Peyer's patch (tissue), 4 donors: ENCODE measurements at places on chromosomes 1 and 21.

- DNase-seq, result no peak
Observed at GRCh38 chr1:153396461-153396860, 5.6 kb upstream of the S100A8 start.

- no peak for DNase-seq
Observed at GRCh38 chr21:32182449-32182848, 96.4 kb downstream of the MIS18A start.

DNA sequence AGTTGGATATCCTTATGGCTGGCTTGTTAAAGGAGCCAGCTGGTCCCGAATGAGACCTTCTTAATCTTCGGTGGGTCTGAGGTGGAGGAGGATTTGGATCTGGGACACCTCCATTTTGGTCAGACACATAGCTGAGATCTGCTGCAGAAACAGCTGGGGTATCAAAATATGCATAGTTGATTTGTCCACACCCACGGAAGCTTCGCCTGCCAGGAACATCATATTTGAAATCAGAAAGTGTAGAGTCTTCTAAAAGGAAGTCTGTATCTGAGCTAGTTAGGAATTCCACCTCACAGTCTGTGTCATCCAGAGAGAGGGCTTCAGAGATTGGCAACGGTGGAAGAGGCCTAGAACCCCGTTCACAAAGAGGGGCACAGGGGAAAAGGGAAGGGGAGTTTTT, 12.3 kb downstream of the ERRFI1 start:
- DNase-seq, result no peak

DNA sequence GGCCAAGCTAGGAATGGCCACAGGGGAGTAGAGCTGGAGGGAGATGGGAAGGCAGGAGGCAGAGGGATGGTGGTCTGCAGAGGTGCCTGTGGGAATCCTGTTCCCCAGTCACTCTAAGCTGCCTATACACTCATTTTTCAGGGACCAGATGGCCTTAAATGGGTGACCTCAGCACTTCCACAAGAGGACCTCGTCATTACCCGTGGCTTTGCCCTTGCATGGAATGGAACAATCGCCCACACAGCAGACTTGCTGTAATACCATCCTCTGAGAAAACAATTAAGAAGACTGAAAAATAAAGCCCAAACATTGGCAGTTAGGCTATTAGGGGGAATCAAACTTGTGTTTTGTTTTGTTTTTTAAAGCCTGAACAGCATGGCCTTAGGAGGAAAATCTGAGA, 12.9 kb upstream of the TNN start:
- no peak for DNase-seq

GRCh38 chr1:93331412-93331811, 14.3 kb upstream of the DR1 start:
- DNase-seq, result no peak

- no peak for DNase-seq
Observed at GRCh38 chr21:36260802-36261201, 59.2 kb upstream of the MORC3 start.

DNA sequence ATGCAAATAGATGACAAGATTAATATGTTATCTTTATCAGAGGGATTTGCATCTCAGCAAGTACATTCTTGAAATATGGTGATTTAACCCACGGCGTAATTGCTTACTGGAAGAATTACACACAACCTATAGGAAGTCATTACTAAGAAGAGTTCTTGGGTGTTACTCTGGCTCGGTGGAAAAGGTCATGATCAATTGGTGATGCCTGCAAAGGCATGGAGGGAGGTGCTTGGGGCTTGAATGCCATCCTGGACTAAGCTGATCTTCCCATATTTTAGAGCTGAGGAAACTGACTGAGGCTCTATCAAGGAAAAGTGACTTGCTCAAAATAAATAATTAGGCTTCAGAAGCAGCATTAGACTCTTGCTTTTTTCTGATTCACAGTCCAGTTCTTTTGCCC, 137.5 kb upstream of the JUN start:
- DNase-seq, result no peak

- no peak for DNase-seq
Observed at GRCh38 chr1:179366093-179366800, 476 bp downstream of the AXDND1 start.

DNA sequence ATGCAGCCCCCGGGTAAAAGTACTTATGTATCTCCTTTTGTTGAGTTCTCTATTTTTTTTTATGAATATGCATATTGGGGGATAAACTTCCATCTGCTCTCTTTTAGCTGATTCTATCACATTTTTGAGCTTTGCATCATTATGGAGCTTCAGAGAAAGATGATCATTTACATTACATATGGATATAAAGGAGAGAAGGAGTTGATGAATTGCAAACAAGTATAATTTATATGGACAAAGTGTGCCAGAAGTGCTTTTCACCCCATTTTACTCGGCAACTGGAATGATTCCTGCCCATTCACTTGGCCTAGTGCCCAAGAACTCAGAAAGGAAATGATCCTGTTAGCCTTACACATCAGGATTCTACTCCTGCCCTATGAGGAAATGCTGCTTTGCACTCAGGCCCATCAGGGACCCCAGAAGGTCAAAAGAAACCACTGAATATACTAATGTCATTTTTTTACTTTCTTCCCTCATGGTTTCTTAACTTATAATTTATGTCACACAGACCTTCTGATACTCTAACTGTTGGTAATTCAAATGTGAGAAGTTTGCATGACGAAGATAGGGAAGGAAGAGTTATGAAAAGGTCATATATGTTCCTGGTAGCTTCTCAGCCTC, 65.6 kb downstream of the SAMSN1 start:
- no peak for DNase-seq

- peak; percentile 80 for DNase-seq
Observed at GRCh38 chr1:153532769-153533599, 2.8 kb downstream of the S100A6 start.

DNA sequence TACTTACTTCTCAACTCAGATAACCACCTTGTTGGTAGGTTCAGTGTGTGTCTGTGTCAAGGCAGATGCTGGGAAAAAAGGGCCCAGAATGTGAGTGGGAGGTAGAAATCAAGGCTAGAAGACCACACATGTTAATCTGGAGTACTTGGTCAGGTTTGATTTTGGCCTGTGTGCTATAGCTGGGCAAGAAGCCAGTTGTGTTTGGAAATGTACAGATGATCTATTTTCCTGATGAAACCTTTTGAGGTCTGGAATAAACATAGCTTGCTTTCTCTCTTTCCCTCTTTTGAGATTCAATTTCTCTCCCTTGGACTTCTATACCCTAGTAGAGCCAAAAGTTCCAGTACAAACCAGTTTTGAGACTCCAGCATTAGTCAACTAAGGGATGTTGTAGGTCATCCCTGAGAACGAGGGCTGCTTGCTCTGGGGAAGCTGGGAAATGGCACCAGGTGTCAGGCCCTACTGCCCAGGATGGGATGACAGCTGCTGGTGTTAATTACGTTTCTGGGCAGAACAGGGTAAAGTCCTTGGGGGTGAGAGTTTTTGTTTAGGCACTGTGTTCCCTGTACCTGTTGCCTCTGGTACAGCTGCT, 15.8 kb downstream of the MAPKAPK2 start:
- DNase-seq, result no peak

DNA sequence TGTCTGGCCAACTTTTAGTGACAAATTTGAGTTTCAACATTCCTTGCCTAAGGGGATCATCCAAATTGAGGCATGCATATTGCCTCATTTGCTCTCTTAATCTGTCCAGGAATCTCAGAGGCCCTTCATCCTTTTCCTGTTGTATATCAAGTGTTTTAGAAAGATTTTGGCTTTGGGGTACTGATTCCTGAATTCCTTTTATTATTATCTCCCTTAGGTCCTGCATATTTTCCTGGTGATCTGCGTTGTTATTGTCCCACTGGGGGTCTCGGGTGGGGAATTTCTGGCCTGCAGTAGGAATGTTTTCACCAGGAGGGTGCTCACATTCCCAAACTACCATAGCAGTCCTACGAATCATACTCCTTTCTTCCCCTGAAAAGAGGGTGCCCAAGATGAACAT, 4.4 kb upstream of the AADACL3 start:
- DNase-seq, result no peak

- DNase-seq, result no peak
Observed at GRCh38 chr1:174258148-174258550, 98.8 kb downstream of the RABGAP1L start.

GRCh38 chr1:92730476-92730875, 54.4 kb downstream of the EVI5 start:
- DNase-seq, result no peak

- DNase-seq, result no peak
Observed at GRCh38 chr1:6859415-6860343, 74.4 kb downstream of the CAMTA1 start.

DNA sequence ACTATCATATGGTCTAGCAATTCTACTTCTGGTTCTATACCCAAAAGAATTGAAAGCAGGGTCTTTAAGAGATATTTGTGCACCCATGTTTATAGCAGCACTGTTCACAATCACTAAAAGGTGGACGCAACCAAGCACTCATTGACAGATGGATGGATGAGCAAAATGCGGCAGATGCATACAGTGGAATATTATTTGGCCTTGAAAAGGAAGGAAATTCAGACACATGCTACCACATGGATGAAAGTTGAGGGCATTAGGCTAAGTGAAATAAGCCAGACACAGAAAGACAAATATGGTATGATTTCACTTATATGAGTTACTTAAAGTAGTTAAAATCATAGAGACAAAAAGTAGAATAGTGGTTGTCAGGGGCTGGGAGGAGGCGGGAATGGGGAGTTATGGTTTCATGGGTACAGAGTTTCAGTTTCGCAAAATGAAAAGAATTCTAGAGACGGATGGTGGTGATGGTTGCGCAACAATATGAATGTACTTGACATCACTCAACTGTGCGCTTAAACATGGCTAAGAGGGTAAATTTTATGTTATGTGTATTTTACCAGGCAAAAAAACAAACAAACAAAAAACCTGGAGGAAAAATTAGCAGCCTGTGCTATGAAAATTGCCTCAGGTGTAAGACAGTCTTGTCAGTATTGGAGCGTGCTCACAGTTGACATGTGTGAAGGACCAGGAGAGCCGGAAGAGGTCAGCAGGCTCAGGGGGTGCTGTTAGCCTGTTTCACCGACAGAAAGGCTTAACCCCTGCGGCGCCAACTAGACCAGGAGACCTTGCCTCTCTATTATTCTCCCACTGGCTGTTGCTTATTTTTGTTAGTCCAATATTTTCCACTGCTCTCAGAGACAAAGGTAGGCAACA, 26.5 kb downstream of the CD247 start:
- peak; percentile 15 for DNase-seq

GRCh38 chr21:16309250-16309971, 579.6 kb downstream of the USP25 start:
- DNase-seq, result no peak

DNA sequence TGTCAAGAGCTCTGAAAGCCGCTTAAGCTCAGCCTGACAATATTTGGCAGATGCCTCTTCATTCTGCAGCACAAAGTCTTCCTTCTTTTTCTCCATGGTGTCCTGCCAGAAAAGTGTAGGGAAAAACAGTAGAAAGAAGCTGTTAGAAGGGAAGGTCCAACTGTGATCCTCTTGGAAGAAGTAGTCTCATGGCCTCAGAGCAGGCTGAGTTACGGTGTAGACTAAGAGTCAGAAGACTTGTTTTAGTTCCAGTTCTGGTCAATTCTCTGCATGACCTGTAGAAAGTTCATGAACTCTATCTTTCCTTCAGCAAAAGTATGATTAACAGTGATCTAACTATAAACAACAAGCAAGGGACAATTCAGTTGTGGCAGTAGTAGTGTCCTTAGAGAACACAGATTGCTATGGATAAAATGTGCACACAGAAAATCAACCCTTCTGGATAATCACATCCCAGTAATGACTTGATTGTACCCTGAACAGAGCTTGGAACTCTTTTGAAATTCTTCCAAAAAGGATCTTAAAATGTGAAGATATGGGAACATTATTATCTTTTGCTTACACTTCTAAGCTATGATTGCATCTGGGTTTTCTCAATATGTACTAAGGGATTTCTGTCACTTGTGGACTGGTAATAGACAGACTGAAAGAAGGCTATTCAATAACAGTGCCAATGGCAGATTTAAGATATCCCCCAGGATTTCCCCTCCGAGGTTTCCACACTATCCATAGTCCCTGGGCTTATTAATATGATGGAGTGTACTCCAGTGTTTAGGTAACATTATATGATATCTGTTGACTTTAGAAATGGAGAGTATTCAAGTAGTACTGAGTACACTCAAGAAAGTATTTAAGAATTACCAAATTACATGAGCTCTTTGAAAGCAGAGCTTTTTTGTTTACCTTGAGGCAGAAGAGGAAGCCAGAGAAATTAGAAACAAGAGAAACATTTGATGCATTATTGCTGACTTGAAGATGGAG, 22.1 kb upstream of the GBP2 start:
- no peak for DNase-seq

GRCh38 chr1:30888391-30888790, 20.2 kb downstream of the SDC3 start:
- DNase-seq, result no peak

GRCh38 chr1:9321480-9321849, 28.8 kb downstream of the SPSB1 start:
- no peak for DNase-seq

DNA sequence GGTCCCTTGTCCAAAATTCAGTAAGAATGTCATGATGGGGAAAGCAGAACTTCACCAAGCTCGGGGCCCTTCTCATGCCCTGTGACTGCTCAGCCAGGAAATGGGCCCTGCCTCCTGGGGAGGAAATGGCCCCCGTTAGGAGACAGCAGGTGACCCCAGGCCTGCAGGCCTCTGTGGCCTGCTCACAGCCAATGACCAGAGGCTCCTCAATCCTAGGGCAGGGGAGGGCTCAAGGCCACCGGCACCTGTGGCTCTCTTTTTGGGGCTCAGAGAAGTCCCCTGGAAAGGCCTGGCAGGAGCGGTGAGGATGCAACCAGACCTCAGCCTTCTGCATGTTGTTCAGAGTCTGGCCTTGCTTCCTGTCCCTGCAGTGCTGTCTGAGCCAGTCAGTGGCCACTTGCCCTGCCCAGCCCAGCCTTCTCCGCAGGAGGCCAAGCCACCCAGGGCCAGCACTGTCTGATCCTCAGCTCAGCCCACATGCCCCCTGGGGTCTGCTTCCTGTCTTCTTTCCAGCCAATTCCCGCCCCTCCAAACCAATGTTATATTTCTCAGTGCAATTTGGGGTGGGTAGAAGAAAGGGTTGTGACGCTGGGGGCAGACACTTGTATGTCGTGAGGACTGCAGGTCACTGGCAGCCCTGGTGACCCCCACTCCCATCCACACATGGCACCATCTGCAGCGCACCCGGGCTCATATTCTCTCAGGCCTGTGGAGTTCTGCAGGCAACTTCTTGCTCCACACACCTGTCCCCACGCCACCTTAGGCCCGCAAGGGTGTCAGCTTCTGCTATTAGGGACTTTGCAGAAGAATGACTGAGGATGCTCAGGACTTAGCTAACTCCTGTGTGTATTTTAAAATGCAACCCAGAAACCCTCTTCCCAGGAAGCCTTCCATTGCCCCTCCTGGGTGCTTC, 83.6 kb downstream of the ITPKB start:
- no peak for DNase-seq

GRCh38 chr1:41464885-41465284, 19.6 kb downstream of the EDN2 start:
- DNase-seq, result no peak
